C1 segment of cervical spinal cord (tissue), 14 donors: ENCODE measurements at places on chromosomes 2 and 18.

GRCh38 chr2:71550801-71551630, 97.7 kb downstream of the DYSF start:
- DNase-seq: no peak

- DNase-seq: no peak
These were observed 493.0 kb upstream of the ACVR2A start for GRCh38 chr2:147351784-147352183.

DNA sequence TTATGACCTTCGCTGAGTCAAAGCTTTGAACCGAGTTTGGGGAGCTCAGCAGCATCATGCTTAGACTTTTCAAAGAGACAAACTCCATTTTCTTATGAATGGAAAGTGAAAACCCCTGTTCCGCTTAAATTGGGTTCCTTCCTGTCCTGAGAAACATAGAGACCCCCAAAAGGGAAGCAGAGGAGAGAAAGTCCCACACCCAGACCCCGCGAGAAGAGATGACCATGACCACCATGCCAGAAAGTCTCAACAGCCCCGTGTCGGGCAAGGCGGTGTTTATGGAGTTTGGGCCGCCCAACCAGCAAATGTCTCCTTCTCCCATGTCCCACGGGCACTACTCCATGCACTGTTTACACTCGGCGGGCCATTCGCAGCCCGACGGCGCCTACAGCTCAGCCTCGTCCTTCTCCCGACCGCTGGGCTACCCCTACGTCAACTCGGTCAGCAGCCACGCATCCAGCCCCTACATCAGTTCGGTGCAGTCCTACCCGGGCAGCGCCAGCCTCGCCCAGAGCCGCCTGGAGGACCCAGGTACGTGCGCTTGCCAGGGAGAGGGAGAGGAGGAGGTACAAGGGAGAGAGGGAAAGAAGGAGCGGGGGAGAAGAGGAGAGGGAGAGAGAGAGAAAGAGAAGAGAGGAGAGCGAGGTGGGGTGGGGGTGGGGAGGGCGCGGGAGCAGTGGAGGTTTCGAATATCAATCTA, at the start of gene DLX1:
DLX1 (plus strand) TSS at position 48 of the 700 bp plus-strand sequence; CDS start at position 219, 171 bp downstream.
- DNase-seq: no peak

GRCh38 chr2:64017811-64018700, 1.2 kb downstream of the VPS54 start:
- no peak for DNase-seq
